ENCODE measurements at places on chromosomes 6 and 20.

- H3K4me1 ChIP-seq: no peaks in the 10 kb centered on the region
- no peak for DNase-seq
- no peak overlapping the region for H3K4me3 ChIP-seq
Measured at GRCh38 chr6:45009576-45009975, 318.6 kb upstream of the RUNX2 start.

DNA sequence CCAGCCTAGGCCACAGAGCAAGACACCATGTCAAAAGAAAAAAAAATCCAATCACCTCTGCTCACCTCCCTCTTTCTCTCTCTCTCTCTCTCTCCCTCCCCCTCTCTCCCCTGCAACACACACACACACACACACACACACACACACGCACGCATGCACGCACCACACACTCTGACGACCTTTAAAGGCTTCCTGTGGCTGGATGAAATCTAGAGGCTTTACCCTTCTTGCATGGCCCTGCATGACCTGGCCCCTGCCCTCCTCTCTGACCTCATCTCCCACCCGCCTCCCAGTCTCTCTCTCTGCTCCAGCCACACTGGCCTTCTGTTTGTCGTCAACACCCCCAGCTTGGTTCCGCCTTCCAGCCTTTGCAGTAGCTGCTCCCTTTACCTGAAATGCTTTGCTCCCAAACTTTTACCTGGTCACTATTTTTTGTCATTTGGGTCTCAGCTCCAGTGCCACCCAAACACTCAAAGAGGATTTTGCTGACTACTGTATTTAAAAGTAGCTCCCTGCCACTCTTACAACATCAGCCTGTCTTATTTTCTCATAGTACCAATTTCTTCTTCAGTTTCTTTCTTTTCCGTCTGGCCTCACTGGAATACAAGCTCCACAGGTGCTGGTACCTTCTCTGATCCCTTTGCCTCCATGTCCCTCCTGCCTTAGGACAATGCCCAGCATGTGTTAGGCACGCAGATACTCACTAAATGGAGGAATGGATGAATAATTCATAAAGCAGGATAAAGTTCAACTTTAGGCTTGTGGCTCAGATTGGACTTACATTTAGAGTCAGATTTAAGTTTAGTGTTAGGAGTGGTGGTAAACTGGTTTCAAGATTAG lies 4.3 kb upstream of the LTA start:
- no peak for DNase-seq
- no peaks in the 10 kb centered on the region for H3K4me1 ChIP-seq
- no peaks in the 10 kb centered on the region for H3K36me3 ChIP-seq
- no peak overlapping the region for H3K27ac ChIP-seq
- no peak overlapping the region for H3K4me3 ChIP-seq

GRCh38 chr6:143288923-143289322 lies 161.6 kb downstream of the ADAT2 start:
- no peak for DNase-seq
- no peaks in the 10 kb centered on the region for H3K27me3 ChIP-seq
- no peak overlapping the region for H3K27ac ChIP-seq
- no peaks in the 10 kb centered on the region for H3K36me3 ChIP-seq

- DNase-seq: peak; percentile 59
- no peaks in the 10 kb centered on the region for H3K27me3 ChIP-seq
- H3K27ac ChIP-seq: peak overlapping the region; percentile 93
- H3K36me3 ChIP-seq: no peaks in the 10 kb centered on the region
- H3K4me1 ChIP-seq: peaks cover 81% of the 10 kb centered on the region
Measured at GRCh38 chr6:35359744-35360348, 17.5 kb downstream of the PPARD start.

- H3K27me3 ChIP-seq: no peaks in the 10 kb centered on the region
- no peak overlapping the region for H3K4me3 ChIP-seq
- peak; percentile 76 for DNase-seq
- H3K4me1 ChIP-seq: peaks cover 24% of the 10 kb centered on the region
Measured at GRCh38 chr6:134533991-134534390, 216.1 kb upstream of the SGK1 start.

DNA sequence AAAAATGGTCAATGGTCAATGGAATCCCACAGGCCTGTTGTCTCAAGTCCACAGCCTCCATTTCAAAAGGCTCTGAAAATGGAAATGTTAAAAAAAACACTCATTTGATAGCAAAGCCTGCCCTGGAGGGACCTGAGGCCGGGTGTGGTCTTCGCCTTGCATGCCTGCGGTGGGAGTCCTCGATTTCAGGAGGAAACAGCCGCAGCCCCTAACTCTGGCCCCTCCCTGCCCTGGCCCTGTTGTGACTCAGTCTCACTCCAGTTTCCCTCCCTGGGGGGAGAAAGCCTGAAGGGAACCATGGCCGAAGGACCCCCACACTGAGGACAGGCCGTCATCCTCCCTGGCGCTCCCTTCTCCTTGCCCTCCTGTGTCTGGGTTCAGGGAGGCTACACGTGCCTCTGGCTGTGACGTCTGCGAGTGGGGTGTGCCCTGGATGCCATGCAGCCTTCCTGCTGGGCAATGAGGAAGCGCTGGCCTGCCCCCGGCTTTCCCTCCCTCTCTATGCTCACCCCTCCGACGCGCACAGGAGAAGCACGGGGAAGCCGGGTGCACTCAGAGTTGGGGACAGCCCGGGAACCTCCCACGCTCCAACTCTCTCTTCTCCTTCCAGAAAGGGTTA lies 9.2 kb downstream of the BHLHE23 start:
- DNase-seq: no peak
- H3K27me3 ChIP-seq: peaks cover 44% of the 10 kb centered on the region
- H3K4me3 ChIP-seq: no peak overlapping the region
- H3K27ac ChIP-seq: no peak overlapping the region
- H3K36me3 ChIP-seq: no peaks in the 10 kb centered on the region

DNA sequence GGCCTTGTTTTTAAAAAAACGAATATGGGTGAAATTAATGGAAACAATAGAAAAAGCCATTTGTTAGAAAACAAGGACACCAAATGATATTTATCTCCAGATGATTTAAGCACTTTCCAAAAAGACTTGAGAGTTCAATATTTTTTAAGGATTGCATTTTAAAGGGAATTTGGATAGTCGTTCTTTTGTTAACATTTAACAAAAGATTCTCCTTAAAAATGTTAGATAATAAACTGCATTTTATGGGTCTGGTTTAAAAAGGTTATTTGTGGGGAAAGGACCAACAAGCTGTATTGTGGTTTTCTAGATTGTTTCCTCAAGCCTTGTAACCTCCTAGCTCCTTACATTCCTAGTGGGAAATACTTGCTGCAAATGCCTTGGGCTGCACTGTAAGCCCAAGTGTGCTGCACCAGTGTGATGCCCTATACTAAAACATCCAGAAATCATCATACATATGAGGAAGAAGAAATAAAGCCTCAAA lies 1.5 kb upstream of the PHIP start:
- H3K4me1 ChIP-seq: peaks cover 28% of the 10 kb centered on the region
- peak overlapping the region; percentile 80 for H3K4me3 ChIP-seq
- DNase-seq: no peak

DNA sequence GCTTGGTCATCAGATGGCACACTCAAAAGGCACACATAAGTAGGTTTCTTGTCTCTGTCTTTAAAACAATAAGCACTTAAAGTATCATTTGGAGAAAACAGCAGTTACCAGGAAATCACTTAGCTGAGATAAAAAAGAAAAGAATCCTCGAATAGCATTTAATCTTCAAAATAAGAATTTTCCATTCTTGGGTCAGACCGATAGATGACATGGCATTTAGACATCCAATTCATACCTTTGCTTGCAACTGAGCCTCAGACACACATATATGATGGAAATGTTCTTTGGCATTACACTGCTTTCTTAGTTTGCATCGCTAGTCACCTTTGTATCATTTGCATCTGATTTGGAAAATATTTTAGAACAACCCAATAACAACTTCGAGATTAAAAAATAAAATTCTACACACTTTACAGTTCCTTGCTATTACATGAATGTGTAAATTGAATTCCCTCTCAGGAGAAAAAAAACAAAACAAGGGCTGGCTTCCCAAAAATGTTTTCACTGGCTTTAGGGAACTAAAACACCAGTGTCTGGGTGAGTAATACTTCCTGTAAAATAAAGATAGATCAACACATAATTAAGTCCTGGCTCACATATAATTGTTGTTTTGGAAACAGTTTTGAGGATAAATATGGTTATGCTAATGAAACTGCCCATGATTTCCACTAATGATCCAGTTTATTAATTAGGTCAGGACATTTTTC lies 1.3 kb upstream of the RNF217 start:
- H3K27me3 ChIP-seq: no peaks in the 10 kb centered on the region
- H3K27ac ChIP-seq: peak overlapping the region; percentile 89
- peak overlapping the region; percentile 72 for H3K4me3 ChIP-seq
- H3K36me3 ChIP-seq: no peaks in the 10 kb centered on the region
- peaks cover 24% of the 10 kb centered on the region for H3K4me1 ChIP-seq
- DNase-seq: no peak

DNA sequence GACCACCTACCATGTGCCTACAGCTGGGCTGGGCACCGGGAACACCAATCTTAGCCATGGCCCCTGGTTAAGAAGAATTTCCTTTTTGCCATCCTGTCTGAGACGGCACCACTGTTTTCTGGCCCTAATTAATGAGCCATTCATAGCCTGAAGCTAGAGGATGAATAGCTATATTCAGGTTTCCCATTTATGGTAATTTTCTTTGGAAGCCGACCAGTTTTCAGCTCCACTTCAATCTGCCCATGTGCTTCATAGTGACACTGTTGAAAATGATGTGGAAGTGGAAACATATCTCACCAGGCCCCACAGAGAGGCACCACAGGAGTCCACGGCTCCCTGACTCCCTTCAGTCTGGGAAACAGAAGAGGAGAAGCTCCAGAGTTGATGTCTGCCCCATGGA lies 22.6 kb upstream of the ULBP3 start:
- no peaks in the 10 kb centered on the region for H3K4me1 ChIP-seq
- H3K4me3 ChIP-seq: no peak overlapping the region
- H3K27ac ChIP-seq: no peak overlapping the region
- H3K36me3 ChIP-seq: no peaks in the 10 kb centered on the region
- no peak for DNase-seq
